Stomach (tissue), 19 donors: ENCODE measurements at places on chromosomes 6 and 20. TPM values are rescaled to one million over a fixed set of nuclear protein-coding genes. Genes with fewer than 3 reads are reported as not detected.

The MUC22 gene
- not detected for polyA plus RNA-seq

The SEL1L2 gene
- not detected for polyA plus RNA-seq

The C20orf202 gene
- 0.05 TPM for polyA plus RNA-seq

The SPATA25 gene
- 0.85 TPM for polyA plus RNA-seq

The MAPK13 gene
- polyA plus RNA-seq = 57.1 TPM
